ENCODE measurements at places on chromosomes 7 and 10.

DNA sequence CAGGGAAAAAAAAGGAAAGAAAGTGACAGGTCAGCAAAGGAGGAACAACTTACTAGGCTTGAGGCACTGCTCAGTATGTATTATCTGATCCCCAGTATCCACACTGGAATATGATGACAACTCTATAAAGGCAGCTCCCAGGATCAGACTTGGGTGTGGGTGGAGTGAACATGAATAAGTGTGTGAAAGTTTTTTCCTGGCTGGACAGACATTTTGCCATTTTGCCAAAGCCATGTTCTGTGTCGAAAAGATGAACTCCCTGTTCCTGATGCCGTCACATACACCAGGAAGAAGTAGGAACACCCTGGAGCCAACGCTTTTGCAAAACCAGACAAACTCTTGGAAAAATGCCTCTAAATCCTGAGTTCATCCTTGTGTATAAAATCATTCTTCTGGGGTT, 143.2 kb upstream of the MEOX2 start:
- no peak for DNase-seq

DNA sequence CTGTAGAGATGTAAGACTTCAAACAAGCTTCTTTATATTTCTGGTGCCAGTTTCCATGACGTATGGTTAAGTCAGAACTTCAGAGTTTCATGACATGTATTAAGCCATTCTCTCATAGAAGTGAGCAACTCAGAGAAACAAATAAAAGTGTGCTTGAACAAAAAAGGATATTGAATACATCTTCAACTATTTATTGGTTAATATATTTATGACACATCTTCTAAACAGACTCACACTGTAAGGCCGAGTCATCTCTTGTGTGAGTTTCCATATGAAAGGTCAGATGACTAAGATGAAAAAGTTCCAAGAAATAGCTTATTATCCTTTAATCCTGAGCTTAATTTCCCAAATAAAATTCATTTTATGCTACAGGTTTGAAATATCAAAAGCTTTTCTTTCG, 105.5 kb upstream of the CSTF2T start:
- DNase-seq, result no peak

- no peak for DNase-seq
Observed at GRCh38 chr7:104185346-104185745, 22.5 kb downstream of the ORC5 start.

- no peak for DNase-seq
Observed at GRCh38 chr10:76557366-76557765, 1080.2 kb downstream of the KCNMA1 start.

DNA sequence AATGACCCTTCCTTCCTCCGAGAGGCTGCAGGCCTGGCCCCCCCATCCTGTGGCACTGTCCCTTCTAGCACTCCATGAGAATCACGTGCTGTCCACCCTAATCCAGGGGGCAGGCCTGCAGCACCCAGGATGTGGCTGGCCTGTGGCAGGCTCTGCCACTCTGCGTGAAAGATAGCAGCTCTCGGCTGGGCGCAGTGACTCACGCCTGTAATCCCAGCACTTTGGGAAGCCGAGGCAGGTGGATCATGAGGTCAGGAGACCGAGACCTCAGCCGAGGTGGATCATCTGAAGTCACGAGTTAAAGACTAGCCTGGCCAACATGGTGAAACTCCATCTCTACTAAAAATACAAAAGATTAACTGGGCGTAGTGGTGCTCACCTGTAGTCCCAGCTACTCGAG, 18.9 kb upstream of the LFNG start:
- no peak for DNase-seq

DNA sequence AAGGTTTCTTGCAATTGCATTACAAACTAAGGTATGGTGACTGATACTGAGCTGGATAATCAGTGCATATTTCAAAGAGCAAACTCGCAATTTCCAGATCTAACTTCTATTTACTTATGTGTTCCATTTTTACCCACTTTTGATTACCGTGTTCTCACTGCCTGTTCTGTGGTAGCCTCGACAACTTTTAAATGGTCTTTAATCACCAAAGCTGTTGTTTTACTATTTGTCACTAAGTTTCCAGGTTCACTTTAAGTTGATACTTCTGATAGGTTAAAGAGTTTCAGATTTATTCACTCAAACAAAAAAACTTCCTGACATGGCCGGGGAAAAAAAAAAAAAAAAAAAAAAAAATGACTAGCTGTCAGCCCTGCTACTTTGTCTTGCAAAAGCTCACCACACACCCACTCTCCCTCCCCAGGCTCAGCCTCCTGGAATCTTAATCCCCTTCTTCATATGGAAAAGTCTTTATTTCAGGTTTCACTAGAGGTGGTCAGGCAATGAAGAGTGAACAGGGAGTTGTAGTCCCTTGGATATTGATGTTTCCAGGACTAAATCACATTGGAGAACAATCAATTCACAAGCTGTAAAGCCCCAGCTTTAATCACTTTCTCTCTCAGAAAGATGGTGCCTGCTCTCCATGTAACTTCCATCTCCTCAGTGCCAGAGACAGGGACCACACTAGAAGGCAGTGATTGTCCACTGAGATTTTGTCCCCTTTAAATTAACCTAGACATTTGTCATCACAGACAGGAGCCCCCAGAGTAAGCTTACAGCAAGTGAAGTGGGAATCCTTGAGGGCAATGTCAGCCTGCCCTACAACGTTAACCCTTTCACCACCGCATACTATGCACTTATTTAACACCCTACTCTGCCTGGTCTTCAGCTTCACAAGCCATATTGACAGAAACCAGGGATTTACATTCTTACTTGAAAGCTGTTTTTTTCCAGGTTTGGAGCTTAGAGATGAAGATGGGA, 749.1 kb upstream of the SORCS1 start:
- DNase-seq, result no peak

GRCh38 chr7:158185653-158186052, 402.0 kb downstream of the PTPRN2 start:
- no peak for DNase-seq

- no peak for DNase-seq
Observed at GRCh38 chr7:27359181-27360125, 116.9 kb downstream of the EVX1 start.

DNA sequence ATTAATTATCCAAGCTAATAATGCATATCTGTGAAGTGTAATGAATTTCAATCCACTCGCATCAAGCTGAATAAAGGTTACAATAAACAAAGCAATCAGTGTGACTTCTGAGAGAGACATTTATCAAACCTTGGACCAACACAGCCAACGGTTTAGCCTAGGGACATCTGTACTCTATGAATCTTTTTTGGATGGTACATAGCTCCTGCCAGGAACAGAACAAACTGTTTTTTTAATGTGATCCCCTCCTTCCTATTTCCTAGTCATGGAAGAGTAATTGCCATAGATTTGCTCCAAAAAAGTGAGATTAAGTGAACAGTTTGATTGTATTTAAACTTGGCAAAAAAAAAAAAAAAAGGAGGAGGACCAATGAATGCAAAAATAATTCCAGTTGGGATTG, 11.2 kb upstream of the NRCAM start:
- DNase-seq, result no peak

- no peak for DNase-seq
Observed at GRCh38 chr7:38330861-38331621, 57.6 kb upstream of the TARP start.

DNA sequence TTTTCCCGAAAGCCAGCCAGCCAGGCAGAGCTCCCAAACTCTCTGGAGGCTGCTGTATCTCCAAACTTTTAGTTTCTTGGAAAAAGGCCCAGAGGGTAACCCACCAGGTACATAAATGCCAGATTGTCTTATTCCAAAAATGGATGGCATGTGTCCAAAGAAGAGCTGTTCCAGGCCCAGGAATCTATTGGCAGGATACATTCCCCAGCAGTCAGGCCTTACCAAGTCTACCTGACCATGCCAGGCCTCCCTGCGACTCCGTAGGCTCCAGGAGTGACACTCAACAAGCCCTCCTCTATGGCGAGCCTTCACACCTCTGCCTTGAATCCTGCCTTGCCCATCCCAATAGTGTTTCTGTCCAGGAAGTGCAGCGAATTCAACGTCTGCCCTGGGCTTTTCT, 95.6 kb downstream of the GRB10 start:
- DNase-seq, result no peak

- no peak for DNase-seq
Observed at GRCh38 chr7:155531681-155532080, 14.7 kb downstream of the CNPY1 start.

- no peak for DNase-seq
Observed at GRCh38 chr7:101952355-101953247, 135.2 kb downstream of the CUX1 start.

- no peak for DNase-seq
Observed at GRCh38 chr10:6229746-6230145, 27.0 kb downstream of the PFKFB3 start.

- DNase-seq, result peak; percentile 92
Observed at GRCh38 chr7:44072364-44073231, 7.2 kb upstream of the PGAM2 start.

- no peak for DNase-seq
Observed at GRCh38 chr10:51709324-51709972, 10.1 kb upstream of the CSTF2T start.

GRCh38 chr10:50398381-50398780, 147.1 kb upstream of the ASAH2 start:
- no peak for DNase-seq

GRCh38 chr7:137583172-137583571, 239.6 kb upstream of the PTN start:
- DNase-seq, result no peak

DNA sequence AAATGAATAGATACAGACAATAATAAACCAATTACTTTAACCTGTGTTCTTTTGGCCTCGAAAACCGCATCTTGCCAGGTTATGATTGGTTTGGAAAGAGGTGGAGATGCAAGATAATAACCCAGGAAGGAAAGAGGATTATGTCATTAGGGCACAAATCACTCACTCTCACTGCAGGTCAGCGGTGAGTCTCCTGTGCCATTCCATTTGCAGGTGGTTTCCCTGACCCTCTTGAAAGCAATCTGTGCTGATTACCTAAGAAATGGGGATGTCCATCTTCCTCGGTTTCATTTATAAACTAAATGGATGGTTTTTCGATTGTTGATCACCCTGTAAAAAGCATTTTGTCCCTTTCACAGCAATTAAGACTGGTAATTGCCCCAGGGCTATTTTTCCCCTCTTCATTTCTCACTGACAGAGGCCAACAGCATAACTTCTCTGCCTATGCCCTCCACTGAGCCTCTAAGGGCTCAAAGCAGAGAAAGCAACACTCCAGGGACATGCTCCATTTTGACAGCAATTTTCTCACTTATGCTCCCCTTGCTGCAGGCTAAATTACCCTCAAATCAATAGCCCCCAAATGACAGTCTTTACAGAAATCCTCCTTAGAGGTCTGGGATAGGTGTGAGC, 257.5 kb downstream of the IPMK start:
- no peak for DNase-seq

DNA sequence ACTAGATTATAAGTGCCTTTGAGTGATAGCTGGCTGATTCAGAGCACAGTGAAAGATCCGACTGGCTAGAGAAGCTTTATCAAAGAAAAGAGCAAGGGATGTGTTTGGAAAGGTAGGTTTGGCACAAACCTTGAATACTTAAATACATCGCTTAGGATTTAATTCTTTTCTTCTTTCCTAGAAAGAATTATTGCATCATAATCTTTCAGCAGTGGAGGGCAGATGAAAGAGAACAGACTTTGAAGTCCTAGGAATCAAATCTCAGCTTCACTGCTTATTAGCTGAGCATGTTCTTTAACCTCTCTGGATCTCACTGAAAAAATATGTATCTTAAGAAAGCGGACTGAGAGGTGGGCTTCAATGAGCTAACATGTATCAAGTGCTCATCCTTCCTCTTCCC, 122.8 kb downstream of the ZNF365 start:
- no peak for DNase-seq

GRCh38 chr10:62284221-62284620, 15.6 kb upstream of the RTKN2 start:
- no peak for DNase-seq

DNA sequence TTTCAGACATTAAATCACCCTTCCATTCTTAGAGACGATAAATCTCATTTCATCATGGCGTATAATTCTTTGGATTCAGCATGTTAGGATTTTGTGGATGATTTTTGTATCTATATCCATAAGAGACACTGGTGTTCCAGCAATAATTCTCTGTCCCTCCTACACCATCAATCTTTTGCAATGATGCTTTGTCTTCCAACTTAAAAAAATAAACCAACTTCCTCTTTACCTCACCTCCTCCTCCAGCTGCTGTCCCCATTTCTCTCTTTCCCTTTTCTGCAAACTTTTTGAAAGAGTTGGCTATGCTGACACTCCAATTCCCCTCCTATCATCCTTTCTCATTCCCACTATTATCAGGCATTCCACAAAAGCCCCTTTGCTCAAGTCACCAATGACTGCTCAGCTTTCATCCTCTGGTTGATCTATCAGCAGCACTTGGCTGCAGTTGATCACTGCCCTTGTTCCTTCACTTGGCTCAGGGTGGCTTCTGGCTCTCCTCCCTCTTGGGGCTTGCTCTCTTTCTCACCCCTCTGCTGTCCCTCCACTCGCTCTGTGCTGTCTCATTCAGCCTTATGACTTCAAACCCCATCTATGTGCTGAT, 130.0 kb downstream of the ARHGAP22 start:
- DNase-seq, result no peak

DNA sequence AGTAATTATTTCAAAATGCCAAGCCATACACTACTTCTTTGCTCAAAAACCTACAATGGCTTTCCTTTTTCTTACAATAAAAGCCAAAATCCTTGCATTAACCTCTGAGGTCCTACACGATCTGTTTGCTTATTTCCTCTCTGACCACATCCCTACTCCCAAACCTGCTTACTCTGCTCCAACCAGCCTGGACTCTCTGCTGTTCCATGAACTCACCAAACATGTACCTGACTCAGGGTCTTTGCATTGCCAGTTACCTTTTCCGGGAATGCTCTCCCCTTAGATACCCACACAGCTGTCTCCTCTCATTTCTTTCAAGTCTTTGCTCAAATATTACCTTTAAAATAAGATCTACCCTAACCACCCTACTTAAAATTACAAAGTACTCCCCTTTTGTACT, 2.3 kb downstream of the ABCB4 start:
- no peak for DNase-seq

GRCh38 chr10:119759832-119760231, 34.0 kb downstream of the INPP5F start:
- DNase-seq, result no peak

GRCh38 chr10:96556003-96556402, 30.8 kb downstream of the TM9SF3 start:
- DNase-seq, result no peak

DNA sequence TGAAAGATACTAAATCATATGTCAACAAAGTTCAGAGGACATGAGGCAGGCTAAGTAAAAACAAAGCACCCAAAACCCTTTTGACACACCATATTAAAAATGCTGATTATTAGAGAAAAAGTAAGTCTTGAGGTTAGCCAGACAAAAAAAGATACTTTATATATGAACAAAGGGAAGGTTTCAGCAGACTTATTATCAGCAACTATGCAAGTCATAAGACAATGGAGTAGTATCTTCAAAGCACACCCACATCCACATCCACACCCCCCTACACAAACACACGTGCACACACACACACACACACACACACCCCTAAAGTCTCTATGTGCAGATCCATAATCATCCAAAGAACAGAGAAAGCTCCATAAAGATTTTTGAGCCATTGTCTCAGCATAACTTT, 1373.9 kb upstream of the CELF2 start:
- no peak for DNase-seq

GRCh38 chr7:140745266-140746058, 49.0 kb downstream of the NDUFB2 start:
- DNase-seq, result no peak

- DNase-seq, result no peak
Observed at GRCh38 chr10:35986756-35987502, 344.8 kb upstream of the FZD8 start.

GRCh38 chr7:20963556-20964280, 177.0 kb upstream of the SP8 start:
- no peak for DNase-seq

Data from HuH-7 (cell line).